ENCODE measurements at places on chromosomes 1 and 21.

DNA sequence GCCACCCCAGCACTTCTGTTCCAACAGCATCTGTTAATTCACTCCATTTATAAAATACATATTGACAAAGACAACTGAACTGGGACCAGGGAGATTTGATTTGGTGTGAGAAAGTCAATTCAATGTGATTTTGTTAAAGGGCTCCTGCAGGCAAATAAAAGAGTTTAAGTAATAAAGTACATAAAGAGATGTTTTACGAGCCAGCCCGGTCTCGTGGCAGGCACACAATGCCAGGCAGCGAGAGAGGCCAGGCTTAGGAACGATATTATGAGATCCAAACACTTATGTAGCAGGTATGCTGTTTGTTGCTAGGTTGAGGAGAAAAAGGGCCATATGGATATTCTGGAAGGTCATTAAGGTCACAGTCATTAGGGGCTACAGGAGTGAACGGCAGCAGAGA, 227.1 kb downstream of the KCTD3 start:
- ATAC-seq, result no peak

DNA sequence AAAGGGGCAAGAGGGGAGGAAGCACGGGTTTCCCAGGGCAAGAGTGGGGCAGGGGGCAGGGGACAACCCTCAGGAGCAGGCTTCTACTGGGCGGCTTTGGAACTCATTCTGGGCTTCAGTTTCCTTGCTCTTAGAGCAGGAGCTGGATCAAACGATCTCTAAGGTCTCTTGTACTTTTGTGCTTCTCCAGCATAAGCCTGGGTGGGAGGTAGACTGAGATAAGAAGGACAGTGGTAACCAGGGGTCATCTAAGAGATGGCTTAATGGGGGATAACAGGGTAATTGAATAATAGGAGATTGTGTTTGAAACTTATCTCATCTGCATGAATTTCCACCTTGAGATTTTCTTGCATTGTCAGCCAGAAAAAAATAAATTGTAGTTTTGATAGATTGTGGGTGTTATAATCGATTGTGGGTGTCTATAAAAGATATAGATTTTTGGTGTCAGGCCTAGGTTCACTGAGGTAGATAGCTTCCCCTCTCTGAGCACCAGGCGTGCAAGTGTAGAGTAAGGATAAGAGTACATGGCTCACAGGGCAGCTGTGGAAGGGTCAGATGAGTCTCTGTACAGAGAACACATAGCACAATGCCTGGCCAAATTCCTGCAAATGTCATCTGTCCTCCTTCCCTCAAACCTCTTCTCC, 68.0 kb downstream of the CD58 start:
- no peak for ATAC-seq

DNA sequence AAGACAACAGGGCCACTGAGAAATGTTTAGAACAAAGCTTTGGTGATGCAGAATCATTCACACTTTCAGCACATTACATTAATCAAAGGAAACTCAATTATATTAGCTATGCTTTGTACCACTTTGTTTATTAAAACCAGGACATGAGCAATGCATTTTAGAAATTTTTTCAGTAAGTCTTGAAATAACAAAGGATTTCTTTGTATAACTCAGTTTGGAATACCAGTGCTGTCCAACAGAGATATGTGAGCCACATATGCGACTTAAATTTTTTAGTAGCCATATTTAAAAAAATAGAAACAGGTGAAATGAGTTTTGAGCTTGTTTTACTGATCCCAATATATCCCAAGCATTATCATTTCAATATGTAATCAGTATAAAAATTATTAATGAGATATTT, 18.8 kb upstream of the F3 start:
- no peak for ATAC-seq

- ATAC-seq, result no peak
These were observed 7.5 kb upstream of the SOX13 start for GRCh38 chr1:204065174-204065985.

- no peak for ATAC-seq
These were observed 9.1 kb downstream of the ADGRL2 start for GRCh38 chr1:81809808-81810207.

DNA sequence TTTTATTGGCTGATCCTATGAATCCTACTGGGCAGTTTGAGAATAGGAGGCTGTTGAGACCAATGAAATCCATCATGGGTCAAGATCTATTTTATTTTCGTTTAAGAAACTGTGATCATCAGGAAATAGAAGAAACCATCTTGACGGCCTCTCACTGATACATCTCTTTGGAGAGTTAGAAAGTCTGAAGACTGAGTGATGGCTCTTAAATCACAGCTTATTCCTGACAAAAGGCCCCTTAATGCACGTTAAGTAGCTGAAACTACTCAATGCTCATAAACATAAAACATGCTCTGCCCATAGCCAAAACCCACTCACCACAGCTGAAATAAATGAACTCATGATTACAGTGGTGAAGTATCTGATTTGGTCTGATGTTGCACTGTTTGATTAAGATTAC, 784.5 kb upstream of the NEGR1 start:
- ATAC-seq, result no peak
